ENCODE measurements at places on chromosomes 5 and 9.

DNA sequence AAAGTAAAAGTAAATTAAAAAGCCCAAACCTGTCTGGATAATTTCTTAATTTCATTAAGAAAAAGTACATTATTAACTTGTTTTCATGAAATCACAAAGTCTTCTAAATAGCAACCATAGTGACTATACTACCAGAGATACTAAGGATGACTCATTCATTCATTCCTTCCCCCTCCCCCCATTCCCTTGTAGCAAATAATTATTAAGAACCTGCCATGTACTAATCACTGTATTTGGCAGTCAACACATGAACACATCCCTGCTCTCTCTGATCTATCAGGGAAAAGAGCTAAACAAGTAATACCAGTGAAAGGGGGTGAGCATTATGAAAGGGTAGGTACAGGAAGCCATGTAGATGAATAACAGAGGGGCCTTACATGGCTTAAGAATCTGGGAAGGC, 203.9 kb downstream of the CWC27 start:
- no peak for DNase-seq

DNA sequence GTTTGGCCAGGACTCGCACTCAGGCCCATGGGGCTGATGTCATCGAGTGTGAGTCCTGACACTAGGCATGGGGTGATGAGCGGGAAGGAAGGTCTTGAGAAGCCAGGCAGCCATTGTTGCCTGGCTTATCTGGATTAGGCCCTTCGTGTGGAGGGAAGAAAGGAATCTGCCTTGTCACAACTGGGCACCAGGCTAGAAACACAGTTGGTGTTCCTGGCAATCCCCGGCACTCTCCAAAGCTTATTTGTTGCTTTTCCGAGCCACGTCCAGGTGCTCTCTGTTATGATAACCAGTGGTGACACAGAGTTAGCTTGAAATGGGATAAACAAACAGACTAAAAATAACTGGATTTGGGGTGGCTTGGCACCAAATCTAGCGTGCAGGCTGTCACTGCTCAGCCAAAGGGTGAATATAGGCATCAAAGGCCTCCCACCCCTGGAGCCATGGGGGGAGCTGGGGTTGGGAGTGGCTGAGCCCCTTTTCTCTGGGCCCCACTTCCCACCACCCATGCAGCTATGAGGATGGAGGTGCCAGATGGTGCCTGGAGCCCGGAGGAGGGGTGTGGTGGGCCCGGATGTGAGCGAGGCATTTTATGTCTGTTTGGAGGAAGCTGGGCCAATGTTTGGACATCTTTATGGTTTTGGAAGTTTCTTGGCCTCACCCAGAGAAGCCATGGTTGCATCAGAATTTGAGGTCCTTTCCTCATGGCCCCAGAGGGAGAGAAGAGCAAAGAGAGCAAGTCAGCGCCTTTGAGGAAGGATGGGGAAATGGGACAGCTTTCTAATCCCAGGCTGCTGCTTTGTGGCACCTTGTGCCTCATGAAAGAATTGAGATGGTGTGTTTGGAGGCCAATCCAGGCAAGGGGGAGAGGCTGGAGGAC, 98.0 kb upstream of the PITX1 start:
- DNase-seq: peak; percentile 70

- no peak for DNase-seq
Observed at GRCh38 chr5:134043793-134044792, 39.3 kb upstream of the VDAC1 start.

DNA sequence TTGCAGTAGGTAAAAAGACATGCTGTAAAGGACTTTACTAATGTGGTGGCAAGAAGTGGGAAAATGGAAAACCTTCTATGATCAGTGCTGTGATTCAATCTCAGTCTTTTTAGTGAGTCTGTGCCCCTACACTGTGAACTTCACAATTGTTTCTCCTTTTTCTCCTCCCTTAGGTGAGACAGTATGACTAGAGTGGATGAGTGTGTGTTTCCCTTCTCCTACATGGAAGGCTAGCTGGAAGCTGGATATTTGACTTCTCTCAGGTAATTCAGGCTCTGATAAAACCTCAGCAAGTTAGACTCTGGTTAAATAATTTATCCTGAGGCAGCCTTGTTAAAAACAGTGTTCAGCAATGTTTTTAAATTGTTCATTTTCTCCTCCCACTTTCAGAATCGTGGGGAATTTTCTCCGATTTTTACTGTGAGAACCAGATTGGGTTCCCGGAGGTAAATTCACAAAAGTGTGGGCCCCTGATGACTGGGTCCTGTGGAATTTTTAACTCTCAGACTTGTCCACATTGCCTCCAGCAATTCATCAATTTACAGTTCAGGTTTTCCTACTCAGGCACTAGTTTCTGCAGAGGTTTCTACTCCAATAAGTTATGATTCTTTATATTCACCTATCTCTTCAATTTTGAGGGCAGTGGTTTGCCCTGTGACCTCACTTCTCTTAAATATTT, 149.1 kb upstream of the PIK3R1 start:
- DNase-seq: no peak

DNA sequence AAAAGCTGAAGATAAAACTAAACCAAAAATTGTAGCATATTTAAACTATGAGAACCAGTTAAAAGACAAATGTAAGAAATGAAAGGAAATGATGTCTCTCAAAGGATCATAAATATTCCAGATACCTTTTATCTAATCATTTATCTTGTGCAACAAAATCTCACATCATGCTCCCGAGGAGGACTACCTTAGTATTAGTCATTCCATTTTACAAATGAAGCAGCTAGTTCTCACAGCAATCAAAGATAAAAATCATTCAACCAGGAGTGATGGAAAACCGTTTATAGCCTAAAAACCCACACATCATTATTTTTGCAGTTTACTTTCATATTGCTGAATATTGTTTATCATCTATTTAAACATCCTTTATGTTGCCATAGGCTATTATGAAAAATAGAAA, 190.0 kb downstream of the CDH12 start:
- no peak for DNase-seq

DNA sequence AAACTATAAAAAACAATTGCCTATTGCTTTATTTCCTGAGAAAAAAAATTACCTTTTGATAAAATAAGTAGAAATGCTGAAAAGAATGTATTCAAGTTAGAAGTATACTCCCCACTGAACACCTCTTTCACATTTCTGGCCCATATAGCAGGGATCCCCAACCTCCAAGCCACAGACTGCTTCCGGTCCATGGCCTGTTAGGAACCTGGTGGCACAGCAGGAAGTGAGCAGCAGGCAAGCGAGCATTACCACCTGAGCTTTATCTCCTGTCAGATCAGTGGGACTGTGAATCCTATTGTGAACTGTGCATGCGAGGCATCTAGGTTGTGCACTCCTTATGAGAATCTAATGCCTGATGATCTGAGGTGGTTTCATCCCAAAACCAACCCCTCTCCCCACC, 563.9 kb downstream of the RAB3C start:
- DNase-seq: no peak

GRCh38 chr9:8680658-8681057, 881.1 kb upstream of the DMAC1 start:
- no peak for DNase-seq

- DNase-seq: no peak
Observed at GRCh38 chr9:38251036-38251860, 141.3 kb upstream of the ALDH1B1 start.

DNA sequence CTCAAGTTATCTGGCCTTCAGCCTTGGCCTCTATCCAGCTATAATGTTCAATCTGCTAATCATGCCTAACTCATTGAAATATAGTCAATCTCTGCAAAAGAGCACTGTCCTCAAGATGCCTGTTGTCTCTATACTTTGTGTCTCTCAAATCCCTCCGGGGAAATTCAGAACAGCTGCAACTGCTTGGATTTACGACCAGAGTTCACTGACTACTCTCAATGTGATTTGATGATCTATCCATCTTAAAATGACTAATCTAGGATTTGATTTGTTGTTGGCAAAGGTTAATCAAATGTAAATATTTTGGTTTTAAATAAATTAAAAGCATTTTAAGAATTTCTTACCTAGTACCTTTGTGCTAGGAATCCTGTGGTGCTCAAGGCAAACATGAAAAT, 40.9 kb downstream of the SVEP1 start:
- no peak for DNase-seq
